Right atrium auricular region (tissue), 2 donors: ENCODE measurements at places on chromosomes 5 and 9. TPM values are rescaled to one million over a fixed set of nuclear protein-coding genes. Genes with fewer than 3 reads are reported as not detected.
A peak's percentile ranks its signal among the peaks of the same experiment; 100 is the strongest.

DNA sequence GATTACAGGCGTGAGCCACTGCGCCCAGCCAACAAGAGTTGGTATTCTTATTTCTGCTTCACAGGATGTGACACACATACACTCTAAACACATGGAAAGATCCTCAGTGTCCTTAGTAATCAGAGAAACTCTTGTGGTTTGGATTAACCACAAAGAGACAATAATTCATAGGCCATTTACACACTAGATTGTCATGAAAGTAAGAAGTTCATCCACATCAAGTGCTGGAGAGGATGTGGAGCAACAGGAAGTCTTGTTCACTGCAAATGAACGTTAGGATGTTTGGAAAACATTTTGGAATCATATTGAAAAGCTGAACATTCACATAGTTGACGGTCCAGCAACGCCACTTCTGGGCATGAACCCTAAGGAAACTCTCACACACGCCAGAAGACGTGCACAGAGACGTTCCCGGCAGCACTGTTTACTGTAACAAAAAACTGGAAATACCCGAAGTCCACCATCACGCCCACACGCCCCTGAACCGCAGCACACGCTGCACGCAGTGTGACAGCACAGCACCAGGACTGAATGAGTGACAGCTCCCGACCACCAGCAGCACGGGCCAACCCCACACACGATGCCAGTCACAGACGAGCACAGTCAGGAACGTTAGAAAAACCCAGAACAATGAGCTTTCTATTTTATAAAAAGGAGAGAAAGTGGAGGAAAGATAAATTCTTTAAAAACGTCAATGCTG is 87.6 kb downstream of the COL23A1 start:
- DNase-seq = no peak

- no peak for DNase-seq
Observed at GRCh38 chr9:80090317-80090716, 518.6 kb downstream of the TLE4 start.

- DNase-seq = no peak
Observed at GRCh38 chr5:42929871-42930270, 110.2 kb downstream of the ANXA2R start.

CDH9 gene
- not detected for total RNA-seq

DNA sequence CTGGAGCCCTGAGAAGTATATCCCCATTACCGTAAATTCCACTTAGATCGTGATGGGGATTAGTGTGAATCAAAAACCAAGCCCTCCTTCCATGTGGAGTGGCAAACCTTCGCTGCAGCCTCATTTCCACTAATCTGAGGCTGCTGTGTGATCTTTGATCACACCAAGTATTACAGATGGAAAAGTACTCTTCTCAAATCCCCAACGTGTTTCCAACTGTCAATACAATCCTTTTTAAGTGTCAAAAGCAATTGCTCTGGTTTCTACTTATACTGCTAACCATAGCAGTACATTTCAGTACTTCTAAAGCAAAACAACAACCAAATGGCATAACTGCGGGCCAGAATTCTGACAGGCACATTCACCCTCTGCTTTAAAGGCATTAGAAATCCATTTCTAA is 307.7 kb upstream of the ADAMTS16 start:
- DNase-seq = no peak

DNA sequence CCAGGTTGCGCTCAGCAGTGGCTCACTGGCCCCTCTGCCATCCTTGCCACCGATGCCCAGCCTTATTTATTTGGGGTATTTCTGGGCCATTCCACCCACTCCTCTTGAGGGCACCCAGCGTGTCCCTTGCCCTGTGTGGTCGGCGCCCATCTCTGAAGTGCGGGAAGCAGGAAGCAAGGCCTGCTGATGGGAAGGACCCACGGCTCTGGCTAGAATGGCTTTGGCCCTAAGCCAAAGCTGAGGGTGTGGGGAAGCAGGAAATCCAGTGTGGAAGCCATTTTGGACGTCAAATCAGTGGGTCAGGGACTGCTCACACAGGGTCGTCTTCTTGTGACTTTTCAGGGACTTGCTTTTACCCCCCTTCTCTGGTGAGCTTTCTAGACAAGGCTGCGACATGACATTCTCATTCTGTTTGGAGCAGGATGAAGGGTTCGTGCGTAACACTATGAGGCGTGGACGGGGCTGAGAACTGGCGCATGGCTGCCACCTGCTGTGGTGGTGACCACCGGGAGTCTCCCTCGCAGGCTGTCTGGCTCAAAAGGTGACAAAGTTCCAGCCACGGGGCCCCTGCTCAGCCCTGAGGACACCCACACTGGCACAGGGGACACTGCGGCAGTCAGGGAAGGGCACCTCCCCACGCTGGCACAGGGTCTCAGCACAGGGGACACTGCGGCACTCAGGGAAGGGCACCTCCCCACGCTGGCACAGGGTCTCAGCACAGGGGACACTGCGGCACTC is 50.7 kb upstream of the NKD2 start:
- DNase-seq = no peak

DNA sequence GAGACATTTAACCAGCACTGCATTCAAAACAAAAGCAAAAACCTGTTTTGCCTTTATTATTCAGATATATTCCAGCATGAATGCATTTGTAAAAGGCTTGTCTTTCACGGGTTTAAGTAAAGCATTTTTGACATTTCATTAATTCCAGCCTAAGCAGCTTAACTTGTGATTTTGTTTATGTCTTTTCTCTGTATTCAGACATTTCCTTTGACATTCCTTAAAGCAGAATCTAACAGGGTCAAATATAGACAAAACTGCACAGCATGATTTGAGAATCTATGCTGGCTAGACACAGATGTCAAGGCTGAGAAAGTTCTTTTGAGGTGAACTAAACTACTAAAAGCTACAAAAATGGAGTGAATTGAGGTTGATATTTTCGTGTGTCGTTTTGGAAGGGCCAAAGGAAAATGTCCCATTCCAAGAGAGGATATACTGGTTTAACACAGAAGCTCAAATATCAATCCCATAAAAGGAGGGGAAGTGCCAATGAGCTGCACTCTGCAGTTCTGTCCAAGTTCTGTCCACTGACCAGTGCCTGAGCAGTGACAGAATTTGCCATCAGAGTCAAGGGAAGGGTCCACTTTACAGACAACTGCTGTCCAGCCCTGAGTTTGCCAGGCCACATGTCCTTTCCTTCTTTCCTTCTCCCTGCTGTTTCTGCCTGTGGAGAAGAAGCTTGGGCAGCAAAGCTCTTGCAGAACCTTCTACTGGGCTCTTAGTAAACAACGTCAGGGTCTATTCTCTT is 198.7 kb upstream of the KLF9 start:
- no peak for DNase-seq

ACSL6 gene
- total RNA-seq = 0.71 TPM

- no peak for DNase-seq
Observed at GRCh38 chr5:158821331-158821730, 278.4 kb downstream of the EBF1 start.

DNA sequence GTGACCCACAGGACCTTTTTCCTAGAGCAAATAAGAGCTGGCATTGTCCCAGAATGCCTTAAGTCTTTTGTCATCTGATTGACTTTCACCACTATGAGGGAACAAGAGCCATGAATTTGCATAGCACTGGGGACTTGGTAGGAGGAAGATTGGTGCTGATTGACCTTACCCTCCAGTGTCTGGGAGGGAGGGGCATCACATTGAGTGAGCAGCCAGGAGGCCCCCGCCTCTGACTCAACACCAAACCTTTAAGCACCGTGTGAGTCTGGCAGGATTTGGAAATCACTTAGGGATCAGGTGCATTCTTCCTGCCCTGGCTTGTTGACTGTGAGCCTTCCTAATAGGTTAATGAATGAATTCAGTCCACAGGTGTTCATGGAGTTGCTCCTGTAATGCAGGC is 40.7 kb downstream of the WNK2 start:
- no peak for DNase-seq

DNA sequence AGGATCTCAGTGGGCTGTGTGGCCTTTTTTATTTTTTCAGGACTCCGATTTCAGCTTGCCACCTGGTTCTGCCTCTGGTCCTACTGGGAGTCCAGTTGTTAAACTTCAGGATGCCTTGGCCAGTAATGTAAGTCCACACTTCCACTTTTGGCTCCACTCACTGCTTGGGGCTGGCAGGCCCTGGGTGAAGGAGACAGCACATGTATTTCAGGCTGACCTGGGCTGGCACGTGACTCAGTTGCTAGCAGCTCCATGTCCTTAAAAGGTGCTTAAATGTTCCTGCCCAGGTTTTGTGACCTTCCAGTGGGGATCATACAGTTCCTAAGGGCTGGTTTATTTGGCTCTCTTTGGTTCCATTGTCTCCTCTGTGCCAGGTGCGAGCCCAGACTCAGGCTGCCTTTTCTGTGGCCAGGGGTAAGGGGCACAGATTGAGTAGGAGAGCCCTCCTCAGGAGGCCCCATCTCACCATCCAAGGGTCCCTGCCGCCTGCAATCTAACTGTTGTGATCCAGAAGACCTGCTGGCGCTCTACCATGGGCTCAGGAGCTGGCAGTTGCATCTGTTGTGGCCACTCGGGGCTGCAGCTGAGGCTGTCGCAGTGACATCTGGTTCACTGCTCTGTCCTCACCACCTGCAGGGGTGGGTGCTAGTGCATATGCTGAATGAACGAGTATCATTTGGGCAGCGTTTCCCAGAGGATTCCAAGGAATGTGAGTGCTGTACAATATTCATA is 19.2 kb upstream of the POMT1 start:
- peak; percentile 75 for DNase-seq

- DNase-seq = no peak
Observed at GRCh38 chr9:6305954-6306563, 22.1 kb upstream of the TPD52L3 start.

GRCh38 chr5:5522336-5522735 is 99.9 kb downstream of the ICE1 start:
- DNase-seq = no peak

DNA sequence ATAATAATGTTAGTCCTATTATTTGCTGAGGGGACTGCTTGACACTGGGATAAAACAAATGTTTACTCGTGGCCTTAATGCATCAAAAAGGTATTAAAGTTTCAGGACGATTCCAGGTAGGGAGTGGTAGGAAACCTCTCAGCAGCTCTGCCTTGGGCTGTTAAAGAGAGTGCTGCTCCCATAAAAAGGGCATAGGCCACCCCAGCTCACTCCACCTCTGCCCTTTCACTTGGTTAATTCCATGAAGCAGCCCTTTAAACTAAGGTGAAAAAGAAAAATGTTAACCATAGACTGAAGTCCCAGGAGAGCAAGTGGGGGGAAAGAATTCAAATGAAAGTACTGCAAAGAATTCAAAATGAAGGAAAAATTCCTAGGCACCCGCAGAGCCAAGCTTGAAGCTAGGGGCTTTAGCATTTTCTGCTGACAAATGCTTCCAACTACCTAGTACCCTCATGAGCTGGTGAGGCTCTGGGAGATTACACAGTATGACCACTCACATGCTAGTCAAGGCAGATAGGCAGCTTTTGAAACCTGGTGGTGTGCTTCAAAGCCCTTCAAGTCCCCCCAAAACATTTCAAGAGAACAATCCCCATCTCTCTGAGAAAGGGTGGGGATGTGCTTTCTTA is 8.5 kb downstream of the KLF9 start:
- DNase-seq = no peak
